ENCODE measurements at places on chromosomes 12 and 14.
A peak's percentile ranks its signal among the peaks of the same experiment; 100 is the strongest.

DNA sequence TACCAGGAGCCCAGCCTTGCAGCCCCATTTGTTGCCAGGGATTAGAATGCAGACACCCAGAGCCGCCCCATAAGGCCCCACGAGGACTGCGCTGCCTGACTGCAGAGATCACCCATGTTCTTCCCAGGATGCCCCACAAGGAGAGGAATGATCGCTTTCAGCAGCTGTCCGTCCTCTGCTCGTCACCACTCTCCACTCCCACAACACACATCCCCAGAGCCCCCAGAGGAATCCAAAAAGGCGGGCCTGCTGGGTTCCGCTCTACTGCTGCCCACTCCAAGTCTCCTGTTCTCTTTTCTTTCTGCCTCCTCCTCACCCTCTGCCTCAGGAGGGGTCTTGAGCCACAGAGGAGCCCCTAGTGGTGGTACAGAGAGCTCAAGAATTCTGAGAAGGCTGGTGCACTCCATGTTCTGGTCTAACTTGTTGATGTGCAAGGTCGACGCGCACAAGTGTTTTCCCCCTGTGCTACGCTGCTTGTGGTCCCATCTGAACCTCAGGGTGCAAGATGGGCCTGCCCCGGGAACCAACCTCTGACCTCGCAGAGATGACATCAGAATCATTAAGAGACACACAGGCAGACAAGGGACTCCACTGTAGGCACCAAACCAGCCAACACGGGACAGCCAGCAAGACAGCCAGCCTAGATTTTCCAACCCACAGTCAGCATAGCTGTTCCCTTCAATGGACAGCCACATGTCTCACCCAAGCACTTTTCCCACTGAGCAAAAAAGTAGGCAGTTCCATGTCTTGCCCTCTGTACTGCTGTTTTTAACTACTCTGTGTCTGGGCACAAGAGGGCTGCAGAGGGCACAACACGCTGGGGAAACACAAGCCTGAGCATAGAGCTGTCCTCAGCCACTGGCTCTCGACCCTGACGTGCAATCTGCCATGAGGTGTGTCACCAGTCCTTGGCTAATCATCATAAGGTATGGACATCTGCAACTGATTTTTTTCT lies 29.9 kb downstream of the PXN start:
- no peak for DNase-seq

- DNase-seq = no peak
Measured at GRCh38 chr12:128916425-128916824, 63.1 kb downstream of the GLT1D1 start.

DNA sequence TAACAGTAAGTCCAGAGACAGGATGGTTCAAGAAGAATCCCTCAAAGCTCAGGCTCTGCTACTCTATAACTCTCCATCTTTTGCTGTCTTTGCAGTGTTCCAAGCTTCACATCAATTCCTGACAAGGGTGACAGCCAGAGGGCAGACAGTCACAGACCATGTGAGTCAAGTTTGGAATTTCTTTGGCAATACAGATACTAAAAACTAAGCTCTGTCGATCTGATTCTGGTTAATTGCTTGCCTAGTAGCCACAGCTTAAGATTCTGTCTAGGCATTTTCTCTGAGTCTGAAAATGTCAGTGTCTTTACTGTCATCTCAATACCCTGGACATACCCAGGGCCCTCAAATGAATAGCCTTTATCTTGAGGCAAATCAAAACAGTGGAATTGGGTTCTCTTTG lies 153.7 kb downstream of the CEP128 start:
- DNase-seq = peak; percentile 62

DNA sequence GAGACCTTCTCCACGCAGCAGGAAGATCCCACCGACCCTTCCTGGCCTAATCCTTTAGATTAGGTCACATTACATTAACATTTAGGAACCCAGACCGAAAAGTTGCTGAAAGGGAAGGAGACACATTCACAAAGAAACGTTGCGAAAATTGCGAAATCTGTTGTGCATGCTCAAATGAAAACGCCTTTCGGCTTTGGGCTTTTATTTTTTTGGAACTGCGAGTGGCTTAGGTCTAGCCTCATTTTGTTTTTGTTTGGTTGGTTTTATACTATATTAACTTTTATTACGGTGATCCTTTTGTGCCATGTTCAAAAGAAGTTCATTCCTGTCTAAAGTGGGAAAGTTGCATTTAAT lies 1.5 kb downstream of the MYF6 start:
- no peak for DNase-seq

DNA sequence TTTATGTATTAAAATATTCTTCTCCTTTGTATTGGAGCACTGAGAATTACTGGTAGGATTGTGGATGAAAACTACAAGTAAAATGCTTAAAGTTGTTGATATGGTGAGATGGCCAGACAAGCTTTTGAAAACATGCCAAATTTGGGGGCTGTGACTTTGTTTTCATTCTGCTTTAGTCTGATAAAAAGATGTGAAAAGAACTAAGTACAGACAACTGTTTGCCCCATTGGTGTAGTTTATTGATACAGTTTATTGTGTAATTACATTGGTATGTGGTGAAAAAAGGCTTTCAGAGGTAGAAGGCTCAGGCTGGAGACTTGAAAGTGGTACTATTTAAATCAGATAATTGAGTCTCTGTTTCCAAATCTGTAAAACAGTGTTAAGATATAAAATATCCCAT lies 746.8 kb downstream of the DIO2 start:
- DNase-seq = peak; percentile 27

GRCh38 chr12:123278101-123278627 lies 6.5 kb upstream of the CDK2AP1 start:
- DNase-seq = no peak

- peak; percentile 55 for DNase-seq
Measured at GRCh38 chr12:76820888-76821482, 57.1 kb downstream of the ZDHHC17 start.

DNA sequence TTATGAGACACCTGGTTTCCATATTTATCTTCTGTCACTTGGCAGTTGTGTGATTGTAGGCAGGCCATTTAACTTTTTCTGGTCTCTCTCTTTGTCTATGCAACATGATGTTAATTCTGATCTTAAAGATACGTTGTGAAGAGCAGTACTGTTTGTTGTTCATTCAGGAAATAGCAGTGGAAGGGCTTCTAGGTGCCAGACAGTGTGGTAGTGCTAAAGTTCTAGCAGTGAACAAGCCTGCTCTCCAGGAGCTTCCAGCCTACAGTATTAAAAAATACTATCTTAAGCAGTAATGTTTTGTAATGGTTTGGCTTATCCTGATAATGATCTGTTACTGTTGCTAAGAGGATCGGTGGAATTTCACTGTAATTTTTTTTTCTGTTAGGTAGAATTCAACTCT lies 15.2 kb downstream of the NAA30 start:
- no peak for DNase-seq

DNA sequence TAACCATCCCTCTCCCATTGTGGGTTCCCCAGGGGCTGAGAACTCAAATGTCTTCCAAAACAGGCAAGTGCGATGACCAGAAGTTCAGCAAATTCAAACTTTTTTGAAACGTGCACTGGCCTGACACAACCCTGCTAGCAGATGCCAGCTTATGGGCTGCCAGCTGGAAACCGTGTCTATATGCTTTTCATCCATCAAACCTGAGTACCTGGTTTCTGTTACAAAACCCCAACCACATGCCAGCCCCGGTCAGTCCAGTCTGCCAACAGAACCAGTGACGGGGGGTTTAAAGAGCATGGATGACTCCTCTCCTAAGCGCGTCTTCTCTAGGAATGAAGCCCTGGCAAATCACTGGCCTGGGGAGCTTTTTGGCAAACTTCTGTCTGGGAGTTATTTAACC lies 189.7 kb downstream of the TTC7B start:
- DNase-seq = no peak

- no peak for DNase-seq
Measured at GRCh38 chr12:9741726-9742125, 8.8 kb upstream of the CLECL1 start.

DNA sequence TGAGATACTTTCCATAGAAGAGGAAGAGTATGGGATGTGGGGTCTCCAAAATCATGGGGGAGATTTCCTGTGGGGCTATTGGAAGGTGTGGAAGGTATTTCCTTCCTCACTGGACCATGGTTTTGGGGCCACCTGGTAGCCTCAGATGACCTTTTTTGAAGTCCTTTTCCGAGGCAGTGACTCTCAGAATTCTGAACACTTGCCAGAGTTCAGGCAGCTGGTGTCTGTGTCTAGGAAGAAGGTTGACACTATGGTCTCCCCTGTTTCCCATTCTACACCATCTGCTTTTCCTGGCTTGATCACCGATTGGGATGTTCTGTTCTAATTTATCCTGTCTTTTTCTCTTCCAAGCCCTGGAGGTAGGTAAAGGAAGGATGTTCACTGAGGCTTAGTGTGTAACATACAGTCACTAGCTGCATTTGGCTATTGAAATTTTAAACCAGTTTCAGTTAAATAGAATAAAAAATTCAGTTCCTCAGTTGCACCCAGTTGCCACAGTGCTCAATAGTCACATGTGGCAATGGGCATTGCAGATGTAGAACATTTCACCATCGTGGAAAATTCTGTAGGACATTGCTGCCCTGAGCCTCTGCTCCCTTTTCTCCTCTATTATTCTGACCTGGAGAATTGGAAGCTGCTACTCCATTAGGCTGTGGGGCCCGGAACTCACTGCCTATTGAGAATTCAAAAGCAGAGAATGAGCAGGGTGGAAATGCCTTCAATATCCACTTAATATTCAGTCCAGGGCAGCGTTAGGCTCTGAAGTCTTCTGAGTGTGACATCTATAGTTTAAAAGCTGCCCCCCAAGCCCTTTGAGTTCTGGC lies 11.0 kb upstream of the PLEKHG3 start:
- no peak for DNase-seq

- DNase-seq = no peak
Measured at GRCh38 chr14:100432652-100433427, 109.7 kb downstream of the SLC25A47 start.

- no peak for DNase-seq
Measured at GRCh38 chr12:13947276-13947946, 34.0 kb downstream of the GRIN2B start.

DNA sequence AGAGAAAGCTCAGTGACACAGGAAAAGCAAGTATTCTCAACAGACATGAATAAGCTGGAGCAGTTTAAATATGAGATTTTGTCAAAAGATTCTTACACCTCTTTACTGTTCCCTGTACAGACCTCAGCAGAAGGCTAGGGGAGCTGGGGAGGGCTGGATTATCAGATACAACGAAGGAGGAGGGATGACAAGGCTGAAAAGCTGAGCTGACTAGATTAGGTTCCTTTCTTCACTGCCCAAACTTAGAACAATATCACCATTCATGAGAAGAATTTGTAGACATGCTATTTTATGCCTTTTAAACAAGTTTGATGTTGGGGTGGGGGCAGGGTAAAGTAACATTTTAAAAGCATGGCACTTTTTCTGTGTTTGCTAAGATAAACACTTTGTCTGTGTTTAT lies 611.1 kb downstream of the AACS start:
- no peak for DNase-seq

GRCh38 chr12:40324261-40324660 lies 99.5 kb downstream of the LRRK2 start:
- no peak for DNase-seq

DNA sequence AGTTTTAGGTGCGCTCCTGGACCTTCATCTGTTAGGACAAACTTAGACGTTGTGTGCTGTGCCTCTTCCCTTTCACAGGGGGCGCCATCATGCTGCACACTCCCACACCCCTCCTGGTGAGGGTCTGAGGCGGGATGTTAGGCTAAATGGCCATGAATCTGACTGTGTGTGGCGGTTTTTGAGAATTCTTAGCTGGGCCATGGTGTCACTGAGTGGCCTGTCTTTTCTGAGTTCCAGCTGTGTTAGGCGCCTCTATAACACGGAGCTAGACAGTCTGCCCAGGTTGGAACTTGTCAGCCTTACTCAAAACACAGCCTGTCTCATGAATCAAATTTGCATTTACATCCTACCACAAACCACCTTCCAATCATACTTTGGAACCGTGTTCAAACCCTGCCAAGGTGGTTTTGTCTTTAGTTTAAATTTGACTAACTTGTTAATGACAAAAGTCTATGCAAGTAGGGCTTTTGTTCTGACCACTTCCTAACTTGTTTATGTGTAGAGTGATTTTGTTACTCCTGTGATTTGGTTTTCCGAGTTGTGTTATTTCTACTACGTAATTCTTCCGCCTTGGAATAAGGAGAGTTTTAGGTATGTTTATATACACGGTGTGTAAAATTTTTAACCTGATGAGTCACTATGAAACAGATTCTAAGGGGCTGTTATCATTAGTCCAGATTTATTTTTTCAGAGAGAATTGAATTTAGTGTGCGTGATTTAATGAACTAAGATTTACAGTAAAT lies 19.6 kb downstream of the ACVR1B start:
- peak; percentile 69 for DNase-seq

- DNase-seq = no peak
Measured at GRCh38 chr14:85054178-85054577, 475.8 kb upstream of the FLRT2 start.

DNA sequence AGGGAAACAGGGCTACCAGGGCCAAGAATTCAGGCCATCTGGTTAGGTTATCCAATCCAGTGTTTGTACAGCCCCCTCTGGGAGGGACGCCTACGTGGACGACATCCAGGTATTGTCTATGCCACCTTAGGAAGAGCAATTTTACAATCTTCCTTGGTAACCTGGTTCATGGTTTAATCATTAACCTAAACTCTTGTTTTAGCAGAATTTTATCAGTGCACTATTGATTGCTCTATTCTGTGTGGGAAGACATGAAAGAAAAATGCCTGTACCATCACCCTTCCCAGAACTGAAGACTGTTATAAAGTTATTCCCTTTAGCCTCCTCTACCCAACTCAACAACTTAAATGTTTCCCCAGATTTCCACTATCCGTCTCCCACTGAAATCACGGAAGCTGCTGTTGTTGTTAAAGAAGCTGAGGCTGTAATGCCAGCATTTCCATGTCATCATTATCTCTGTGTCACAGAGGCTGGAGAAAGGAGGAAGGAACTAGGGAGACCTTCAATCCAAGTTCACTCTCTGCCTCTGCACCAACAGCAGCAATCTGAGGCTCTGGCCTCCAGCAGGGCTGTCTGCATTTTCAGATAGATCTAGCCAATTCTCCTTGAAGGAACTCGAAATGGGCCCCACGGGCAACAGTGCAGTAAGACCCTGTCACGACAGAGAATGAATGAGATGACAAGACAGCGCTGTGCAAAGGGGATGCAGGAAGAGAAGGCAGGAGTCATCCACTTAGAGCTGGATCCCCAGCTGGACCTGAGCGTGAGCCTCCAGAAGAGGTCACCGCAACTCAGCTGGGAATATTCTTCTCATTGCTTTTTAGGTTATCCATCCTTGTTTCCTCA lies 183.4 kb upstream of the GZMB start:
- DNase-seq = peak; percentile 62

DNA sequence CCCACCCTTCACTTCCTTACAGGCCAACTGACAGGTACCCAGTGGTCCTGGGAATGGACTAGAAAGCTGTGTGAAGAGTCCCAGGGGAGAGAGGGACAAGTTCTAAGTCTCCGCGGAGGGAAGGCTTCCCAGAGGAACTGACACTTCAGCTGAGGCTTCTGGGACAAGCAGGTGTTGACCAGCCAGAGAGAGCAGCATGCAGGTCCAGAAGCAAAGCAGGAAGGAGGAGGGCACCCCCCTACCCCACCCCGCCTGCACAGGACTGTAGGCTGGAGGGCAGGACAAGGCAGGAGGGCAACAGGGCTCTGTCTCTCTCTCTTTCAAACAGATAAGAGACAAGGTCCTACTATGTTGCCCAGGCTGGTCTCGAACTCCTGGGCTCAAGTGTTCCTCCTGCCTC lies 58.2 kb upstream of the CORO1C start:
- DNase-seq = no peak

GRCh38 chr14:56887216-56887615 lies 76.9 kb upstream of the OTX2 start:
- no peak for DNase-seq
